ENCODE measurements at places on chromosomes 13 and 19.

DNA sequence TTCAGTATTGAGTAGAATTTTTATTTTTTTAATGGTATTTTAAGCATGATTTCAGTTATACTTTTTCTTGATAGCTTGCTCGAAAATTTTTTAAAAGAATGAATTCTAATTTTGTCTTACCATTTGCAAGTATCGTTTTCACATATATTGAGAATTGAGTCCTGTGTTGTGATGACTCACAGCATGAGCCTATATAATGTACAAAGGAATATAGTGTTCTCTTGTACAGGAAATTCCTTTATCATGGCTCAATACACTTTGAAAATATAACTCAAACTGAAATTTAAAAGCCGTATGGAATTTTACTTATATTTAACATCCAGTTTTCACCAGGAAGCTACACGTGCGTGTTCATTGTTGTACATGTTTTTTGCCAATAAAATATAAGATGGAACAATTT, 161.1 kb upstream of the TMTC4 start:
- no peak for DNase-seq

DNA sequence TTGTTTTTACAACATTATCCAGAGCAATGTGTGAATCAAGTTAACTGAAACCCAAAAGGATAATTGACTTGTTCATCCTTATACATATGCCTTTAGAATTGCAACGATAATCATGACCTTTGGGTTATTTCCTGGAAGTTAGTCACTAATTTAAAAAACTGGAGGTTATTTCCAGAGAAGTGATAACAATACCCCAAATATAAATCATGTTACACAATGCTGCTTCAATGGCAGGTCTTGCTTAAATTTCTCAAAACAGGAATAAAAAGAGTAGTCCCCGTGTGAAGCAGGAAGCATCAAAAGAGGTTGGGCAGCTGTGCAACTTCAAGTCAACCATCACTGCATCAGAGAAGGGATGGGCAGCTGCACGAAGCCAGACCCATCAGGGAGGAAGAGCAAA, 134.4 kb downstream of the EFNB2 start:
- no peak for DNase-seq

DNA sequence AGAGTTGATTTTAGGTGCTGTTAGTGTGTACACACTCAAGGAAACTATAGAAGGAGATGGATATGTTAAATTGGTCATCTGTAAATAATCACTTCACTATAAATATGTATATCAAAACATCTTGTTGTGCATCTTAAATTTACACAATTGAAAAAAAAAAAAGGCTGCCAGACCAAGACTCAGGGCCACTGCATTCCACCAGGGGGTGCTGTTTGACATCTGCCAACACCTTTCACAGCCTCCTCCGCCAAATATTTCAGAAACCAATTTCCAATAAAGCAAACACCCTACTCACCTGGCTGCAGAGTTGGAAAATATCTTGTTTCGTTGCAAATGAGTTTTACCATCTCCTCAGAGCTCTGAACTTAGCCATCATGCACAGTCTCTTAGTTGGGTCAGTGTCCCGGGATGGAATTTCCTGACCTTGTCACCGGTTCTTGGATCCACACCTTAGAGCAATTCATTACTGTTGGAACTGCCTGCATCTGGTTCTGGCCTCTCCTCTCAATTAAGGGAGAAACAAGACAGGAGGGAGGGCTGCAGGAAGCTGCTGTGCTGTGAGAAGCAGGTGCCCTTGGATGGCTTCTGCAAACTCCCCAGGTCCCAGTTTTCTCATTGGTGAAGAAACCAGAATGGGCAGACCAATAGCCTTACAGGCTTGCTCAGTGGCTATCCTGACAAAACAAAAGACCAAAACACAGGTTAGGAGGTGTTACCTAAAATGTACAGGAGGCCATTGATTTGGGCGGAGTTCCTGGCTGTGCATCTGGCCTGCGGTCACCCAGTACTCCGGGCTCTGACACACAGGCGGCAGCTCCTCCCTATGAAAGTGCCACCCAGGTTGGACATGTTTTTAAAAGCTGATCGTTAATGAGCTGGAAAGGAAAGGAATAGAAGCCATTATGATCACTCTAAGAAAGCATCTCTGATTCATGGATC, 746.6 kb downstream of the UQCRFS1 start:
- DNase-seq = peak; percentile 69

DNA sequence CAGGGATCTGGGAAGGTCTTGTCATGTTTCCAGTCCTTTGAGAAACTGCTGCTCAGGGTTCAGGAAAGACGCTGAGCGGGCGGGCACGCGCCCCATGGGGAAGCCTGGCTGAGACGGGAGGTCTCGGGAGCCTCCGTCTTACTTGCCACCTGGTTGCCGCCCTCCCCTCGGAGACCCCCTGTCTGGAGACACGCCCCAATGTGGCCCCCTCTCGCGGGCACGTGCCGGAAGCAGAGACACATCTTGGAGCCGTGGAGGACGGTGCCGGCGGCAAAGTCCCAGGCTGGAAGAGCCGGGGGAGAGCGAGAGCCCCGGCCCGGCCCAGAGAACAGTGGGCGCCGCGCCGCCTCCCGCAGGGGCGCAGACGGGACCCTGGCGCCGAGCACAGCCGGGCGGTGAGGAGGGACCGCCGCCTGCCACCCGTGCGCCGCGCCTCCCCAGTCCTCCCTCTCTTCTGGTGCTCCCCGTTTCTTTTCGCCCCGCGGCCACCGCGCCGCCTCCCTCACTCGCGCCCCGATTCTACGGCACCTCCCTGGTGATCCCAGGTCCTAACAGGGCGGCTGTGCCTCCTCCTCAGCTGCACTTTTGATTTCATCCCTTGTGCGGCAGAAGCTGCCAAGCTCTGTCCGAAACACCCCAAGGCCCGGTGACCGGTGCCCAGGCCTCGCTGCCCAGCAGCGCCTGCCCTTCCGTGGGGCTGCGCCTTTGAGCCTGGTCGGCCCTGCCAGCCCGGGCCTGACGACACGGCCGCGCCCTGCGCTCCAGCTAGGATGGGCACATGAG, 15.5 kb downstream of the GJB2 start:
- no peak for DNase-seq

DNA sequence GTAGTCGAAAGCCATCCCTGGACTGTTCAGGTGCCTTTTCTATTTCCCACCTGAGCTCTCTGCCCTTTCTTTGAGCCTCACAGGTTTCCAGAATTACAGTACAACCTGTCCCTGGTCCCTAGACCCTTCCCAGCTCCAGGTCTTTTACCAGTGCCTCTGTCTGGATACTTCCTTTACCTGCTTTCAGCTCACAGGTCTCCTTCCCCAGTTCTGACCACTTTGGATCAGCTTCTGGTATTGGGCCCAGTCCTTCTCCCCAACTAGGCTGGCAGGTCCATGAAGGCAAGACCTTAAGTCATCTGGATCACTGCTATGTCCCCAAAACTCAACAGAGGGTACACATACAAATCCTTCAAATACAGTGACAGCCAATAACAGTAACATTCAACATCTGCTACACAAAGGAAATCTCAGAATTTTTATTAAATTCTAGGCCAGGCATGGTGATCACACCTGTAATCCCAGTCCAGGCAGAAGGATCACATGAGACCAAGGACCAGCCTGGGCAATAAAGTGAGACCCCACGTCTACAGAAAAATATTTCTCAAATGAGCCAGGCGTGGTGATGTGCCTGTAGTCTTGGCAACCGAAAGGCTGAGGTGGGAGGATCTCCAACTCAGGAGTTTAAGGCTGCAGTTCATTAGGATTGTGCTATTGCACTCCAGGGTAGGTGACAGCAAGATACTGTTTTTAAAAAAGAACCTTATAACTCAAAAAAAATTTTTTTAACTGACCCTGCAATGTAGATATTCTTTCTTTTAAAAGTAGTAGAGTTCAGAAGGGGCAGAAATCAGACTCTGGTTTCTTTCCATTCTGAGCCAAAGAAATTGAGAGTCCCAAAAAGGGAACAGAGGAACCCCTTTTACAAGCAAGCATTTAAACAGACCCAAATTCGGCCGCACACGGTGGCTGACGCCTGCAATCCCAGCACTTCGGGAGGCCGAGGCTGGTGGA, 1.3 kb downstream of the RPS16 start:
- DNase-seq = no peak

DNA sequence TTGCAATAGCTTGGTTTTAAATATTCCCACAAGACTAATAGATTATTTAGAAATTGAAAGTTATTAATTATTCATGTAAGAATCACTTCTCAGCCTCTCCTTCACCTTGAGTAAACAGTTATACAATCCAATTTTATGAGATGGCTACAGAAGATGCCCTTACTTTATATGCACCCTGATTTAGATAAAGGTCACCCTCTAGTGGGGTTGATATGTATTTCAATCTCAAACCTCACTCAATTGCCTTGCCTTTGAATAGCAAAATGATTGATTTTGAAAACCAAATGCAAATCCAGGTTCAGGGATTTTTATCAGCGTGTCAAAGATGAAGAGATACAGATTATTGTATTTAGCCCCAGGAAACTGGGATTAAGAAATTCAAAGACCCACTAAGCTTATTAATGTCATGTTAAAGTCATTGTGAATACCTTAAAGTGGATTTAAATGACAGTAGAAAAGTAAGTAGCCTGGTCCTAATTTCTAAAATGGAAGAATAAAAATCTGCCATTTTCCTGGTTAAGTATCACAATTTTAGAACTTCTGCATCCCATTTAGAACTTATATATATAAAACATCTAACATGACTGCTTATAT, 305.1 kb downstream of the ITGBL1 start:
- peak; percentile 52 for DNase-seq

DNA sequence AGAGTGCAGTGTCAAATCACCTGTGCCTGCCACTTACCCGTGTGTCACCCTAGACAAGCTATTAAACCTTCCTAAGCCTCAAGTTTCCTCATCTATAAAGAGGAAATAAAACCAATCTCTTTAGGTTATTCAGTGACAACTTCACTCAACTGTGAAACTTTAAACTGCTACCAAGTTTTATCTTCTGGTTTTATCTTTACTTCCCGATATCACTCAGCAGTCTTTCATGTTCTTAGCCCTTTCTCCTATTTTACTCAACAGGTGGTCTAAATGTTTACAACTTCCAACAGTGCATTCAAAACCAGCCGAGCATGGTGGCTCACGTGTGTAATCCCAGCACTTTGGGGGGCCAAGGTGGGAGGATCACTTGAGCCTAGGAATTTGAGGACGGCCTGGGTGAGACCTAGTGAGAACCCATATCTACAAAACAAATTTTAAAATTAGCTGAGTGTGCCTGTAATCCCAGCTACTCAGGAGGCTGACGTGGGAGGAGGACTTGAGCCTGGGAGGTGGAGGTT, 59.6 kb downstream of the GPALPP1 start:
- DNase-seq = no peak

GRCh38 chr19:45280471-45280961, 29.4 kb downstream of the MARK4 start:
- no peak for DNase-seq

GRCh38 chr13:112575675-112576074, 12.3 kb downstream of the TUBGCP3 start:
- no peak for DNase-seq

- DNase-seq = no peak
These were observed 898.7 kb downstream of the UQCRFS1 start for GRCh38 chr19:28314287-28314686.

DNA sequence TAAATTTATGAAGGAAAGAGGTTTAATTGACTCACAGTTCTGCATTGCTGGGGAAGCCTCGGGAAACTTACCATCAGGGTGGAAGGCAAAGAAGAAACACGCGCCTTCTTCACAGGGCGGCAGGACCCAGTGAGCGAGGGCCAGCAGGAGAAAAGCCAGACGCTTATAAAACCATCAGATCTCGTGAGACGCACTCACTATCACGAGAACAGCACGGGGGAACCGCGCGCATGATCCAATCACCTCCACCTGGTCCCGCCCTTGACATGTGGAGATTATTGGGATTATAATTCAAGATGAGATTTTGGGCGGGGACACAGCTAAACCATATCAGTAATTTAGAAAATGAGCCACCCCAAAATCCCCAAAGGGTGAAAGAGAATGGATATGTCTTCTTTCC, 187.1 kb downstream of the RAP2A start:
- DNase-seq = no peak

DNA sequence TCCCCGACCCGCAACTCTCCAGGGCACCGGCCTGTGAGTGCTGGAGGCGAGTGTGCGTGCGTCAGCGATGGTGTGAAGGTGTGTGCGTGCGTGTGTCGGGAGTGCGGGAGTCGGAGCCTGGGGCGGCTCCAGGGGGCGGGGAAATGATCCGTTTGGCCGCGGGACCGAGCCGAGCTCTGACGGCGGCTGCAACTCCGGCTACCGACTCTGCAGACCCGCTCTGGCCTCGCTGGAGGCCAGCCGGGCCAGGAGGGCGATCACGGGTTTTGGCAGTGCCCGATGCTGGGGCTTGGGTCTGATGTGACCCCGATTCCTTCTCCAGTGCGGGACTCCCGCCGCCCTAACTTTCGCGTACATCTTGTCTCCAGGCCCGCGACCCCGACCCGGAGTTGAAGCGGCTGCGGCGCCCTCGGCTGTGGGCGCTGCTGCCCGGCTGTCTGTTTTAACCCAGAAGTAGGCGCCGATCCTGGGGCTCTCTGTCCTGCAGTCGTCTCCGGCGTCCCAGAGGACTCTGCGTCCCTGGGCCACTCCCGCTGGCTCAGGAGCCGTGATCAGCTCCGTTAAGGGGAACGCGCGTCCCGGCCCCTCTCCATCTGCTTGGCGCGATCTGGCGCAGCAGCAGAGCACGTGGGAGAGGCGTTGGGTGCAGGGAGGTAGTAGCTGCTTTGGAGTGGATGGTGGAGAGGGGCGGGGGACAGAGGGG, 1.2 kb downstream of the CHST8 start:
- peak; percentile 22 for DNase-seq

- DNase-seq = no peak
These were observed 1.0 kb downstream of the DCLK1 start for GRCh38 chr13:36130193-36130551.

- no peak for DNase-seq
These were observed 5.3 kb downstream of the RFX1 start for GRCh38 chr19:14000691-14001375.

DNA sequence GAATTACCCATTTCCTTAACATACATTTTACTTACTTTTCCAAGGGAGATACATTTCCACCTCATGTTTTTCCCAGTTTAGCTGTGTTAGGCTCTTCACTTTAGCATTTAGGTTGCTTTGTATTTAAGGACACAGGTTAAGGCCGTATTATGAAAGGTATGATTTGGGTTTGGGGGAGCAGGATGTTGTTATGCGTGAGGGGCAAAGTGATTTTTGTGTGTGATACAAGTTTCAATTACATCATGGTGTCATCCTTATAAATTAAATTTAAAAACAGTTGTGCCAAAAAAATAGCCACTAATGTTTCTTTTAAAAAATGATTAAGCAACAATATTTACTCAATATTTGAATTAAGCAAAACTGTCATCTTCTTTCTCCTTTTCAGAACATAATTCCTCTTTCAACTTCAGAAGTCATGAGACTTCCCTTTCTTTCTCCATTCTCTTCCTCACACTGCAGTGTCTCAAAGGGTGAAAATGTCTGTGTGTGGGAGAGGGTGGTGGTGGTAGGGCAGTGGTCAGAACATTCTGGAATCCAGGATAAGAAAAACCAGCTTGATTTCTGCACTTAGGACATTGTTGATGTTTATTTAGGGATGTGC, 126.2 kb downstream of the KCNRG start:
- no peak for DNase-seq

Data from SJCRH30 (cell line).